ENCODE measurements at places on chromosomes 3 and 15.
A peak's percentile ranks its signal among the peaks of the same experiment; 100 is the strongest.

DNA sequence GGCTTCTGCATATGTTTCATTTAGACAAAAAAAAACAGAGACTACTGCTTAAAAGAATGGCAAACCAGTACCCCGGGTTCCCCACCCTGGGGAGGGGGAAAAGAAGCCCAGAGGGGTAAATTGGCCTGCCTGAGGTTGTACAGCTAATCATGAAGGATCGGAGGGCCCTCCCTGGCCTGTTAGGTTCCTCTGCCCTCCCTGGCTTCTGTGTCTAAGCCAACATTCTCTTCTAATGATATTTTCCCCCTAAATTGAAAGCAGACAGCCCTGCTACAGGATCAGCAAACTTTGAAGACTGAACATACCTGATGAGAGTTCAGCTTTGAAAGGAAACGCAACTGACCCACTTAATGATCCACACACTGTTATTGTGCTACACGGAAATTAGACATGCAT is 2.5 kb downstream of the ARHGAP31 start:
- no peak for DNase-seq

DNA sequence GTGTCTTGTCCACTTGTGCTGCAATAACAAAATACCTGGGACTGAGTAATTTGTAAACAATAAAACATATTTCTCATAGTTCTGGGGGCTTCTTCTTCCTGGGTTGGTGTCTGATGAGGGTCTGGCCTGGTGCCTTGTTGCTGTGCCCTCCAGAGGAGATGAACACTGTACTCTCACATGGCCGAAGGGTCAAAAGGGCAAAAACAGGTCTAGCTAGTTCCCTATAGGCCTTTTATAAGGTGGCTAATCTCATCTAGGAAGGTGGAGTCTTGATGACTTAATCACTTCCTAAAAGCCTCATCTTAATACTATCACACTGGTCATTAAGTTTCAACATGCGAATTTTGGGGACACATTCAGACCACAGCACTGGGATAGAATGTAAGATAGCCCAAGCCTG is 228.4 kb downstream of the TLE3 start:
- DNase-seq = no peak

GRCh38 chr15:56174649-56175048 is 69.0 kb downstream of the RFX7 start:
- no peak for DNase-seq

GRCh38 chr3:31364711-31365110 is 168.0 kb upstream of the STT3B start:
- no peak for DNase-seq

GRCh38 chr3:156516961-156517360 is 38.0 kb downstream of the SSR3 start:
- DNase-seq = no peak

DNA sequence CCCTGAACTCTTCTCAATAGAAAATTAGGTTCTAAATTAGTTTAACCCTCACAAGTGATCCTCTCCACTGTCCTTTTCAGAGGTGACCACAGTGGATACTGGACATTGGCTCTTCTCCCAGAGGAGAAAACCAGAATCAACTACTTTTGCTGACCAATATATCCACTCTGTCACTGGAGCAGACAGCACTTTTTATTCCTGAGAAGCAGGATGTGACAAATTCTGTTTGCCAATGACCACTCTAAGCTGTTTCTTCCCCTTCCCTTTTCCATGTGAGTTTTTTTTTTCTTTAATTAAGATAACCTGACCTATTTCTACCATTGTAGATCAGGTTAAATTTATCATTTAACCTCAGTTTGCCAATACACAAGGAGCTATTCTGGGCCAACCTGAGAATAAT is 79.7 kb upstream of the ZNF280D start:
- DNase-seq = no peak

DNA sequence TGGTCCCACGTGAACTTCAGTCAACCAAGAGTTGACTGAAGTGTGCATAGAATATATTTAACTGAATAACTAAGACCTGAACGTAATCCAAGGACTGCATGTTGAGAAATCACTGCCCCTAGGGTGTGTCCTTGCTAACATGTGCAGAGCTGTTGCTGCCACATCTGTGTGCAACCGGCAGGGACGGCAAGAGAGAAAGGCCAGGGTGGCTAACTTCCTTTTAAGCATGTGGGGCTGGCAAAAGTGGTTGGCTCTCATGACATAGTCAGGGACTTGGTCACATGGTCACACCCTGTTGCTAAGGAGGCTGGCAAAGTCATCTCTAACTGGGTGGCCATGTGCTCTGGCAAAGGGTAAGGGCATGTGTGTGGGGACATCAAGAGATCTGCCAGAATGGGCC is 52.4 kb downstream of the GASK1A start:
- no peak for DNase-seq

GRCh38 chr3:32246079-32246675 is 7.7 kb downstream of the CMTM8 start:
- DNase-seq = no peak

DNA sequence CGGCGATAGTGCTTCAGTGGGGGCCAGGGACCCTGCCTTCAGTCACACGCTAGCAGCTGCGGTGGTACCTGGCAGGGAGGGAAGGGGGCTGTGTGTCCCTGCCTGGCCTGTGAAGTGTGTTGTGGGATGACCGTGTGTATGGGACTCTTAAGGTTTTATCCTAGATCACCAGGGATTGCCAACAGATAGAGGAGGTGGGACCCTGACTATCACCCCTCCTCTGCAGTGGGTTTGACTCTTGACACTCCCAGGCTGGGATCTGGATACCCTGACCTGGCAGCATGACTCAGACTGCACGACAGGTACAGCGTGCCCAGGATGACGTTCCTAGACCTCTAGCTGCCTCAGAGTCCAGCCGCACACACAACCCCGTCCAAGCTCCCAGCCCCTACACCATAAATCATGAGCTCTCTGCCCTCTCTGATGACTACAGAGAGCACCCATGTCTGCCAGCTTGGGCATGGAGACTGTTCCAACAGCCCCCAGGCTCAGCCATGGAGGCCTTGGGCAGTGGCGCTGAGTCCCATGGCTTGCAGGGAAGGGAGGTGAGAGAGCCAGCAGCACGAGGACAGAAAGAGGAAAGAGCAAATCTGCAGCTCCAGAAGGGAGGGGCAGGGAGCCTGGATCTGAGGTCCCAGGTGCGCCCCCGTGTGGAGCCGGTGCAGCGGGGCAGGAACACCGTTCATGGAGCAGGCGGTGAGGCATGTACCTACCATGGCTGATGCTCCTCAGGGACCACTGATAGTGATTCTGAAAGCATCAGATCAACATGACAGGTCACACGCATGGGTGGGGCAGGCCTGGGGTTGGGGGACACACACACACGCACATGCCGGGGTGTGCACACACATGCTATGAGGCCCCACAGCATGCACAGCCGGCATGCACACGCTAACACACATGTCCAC is 71.0 kb downstream of the ADAMTS7 start:
- DNase-seq = peak; percentile 57
